SW 1271 (cell line): ENCODE measurements at places on chromosomes 3 and 15.
A peak's percentile ranks its signal among the peaks of the same experiment; 100 is the strongest.

DNA sequence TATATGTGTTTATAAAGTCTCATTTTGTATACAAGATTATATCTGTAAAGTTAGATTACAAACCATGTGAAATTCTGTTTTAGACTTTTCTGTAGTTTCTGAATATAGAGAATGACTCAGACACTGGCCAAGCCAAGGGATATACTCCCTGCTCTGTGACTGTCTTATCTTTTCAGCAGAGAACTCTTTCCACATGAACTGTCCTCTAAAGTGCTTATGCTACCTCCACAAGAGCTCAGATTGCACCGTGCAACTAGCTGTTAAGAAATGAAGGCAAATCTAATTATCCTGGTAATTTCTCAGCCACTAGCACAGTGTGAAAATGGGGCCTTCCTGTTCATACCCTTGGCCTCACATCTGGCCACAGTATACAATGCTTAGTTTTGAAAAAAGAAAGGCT is 44.3 kb upstream of the CPNE4 start:
- DNase-seq: no peak

- DNase-seq: no peak
Measured at GRCh38 chr15:76195506-76196268, 115.6 kb downstream of the ETFA start.

- no peak for DNase-seq
Measured at GRCh38 chr3:72961752-72962151, 34.9 kb upstream of the PPP4R2 start.

DNA sequence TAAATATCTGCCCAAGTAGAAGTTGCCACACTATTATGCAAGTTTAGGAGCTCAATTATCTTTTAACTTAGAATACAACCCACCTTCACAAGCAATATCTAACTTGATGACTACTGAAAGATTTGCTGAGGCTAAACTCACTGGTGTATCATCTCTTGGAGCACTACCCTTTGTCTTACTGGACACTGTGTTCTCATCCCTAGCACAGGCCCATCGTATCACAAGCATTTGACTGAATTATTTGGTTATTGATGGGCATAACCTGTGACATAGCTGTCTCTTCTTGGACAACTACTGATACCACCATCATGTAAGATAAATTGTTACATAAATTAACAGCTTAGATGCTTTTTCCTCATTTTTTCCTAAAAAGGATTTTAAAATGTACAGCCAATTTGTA is 216.2 kb upstream of the THBS1 start:
- no peak for DNase-seq

GRCh38 chr3:128145279-128145678 is 8.0 kb upstream of the EEFSEC start:
- DNase-seq: no peak

GRCh38 chr3:178255315-178255714 is 280.9 kb upstream of the KCNMB2 start:
- DNase-seq: no peak

GRCh38 chr3:127588806-127589577 is 1.5 kb downstream of the TPRA1 start:
- DNase-seq: peak; percentile 40
